ENCODE measurements at places on chromosomes 2 and 18. TPM values are rescaled to one million over a fixed set of nuclear protein-coding genes. Genes with fewer than 3 reads are reported as not detected.

The CPLX4 gene
- total RNA-seq: not detected

DNA sequence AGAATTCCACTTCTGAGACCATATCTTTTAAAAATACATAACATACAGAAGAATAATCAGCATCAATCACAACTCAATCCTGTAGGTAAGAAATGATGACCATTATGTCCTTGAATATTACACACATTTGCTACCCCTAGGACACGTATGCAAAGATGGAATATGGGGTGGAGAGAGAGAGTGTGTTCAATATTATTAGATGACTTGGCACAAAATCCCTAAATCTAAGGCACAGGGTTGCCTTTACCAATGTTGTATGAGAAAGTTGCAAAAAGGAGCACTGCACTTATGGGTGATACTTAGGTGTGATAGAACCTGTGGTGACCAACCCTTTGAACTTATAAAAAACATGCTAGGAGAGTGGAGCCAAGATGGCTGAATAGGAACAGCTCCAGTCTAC, 326.2 kb upstream of the FSHR start:
- DNase-seq: no peak

DNA sequence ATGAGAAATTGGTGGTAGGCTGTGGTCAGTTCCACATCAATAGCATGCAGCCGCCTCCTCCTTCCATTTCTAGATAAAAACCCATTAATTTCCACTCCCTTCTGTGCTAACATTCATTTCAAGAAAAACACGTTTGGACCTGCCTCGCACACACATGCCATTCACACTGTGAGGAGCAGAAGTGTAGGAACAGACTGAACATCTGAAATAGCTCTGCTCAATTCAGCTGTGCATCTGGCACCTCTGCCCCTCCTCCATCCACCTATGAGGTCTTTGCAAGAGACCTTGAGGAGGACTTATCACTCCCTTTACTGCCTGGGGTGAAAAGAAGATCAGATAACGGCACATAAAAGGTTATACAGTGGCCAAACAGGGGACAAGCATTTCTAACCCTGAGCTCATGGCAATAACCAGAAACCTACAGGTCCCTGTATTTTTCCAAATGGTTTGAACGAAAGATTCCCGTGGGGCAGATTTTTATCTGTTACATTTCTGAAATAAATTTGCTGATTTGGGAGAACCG, 30.8 kb upstream of the LRP2 start:
- DNase-seq: no peak

DNA sequence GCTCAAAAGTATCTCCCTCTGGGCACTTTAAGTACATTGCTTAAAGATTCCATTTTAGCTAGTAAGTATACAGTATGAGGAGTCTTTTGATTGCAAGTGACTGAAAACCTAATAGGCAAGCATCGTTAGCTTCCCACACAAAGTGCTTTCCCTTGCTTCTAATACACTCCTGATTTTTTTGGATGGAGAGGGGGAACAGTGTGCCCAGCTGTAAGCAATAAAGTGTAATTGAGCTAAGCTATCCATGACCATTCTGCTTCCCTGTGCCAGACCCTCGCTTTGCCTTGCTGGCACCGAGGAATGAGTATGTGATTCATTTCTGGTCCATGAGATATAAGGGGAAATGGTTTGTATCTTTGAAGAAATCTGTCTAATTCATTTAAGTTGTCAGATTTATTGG, 3.8 kb upstream of the ZNF24 start:
- no peak for DNase-seq

- DNase-seq: peak; percentile 85
These were observed 16.7 kb downstream of the DNMT3A start for GRCh38 chr2:25324905-25325592.

- no peak for DNase-seq
These were observed 49.6 kb upstream of the ITSN2 start for GRCh38 chr2:24409700-24410556.
